Type B pancreatic cell (in vitro differentiated cells): ENCODE measurements at places on chromosomes 4 and X. TPM values are rescaled to one million over a fixed set of nuclear protein-coding genes. Genes with fewer than 3 reads are reported as not detected.

DNA sequence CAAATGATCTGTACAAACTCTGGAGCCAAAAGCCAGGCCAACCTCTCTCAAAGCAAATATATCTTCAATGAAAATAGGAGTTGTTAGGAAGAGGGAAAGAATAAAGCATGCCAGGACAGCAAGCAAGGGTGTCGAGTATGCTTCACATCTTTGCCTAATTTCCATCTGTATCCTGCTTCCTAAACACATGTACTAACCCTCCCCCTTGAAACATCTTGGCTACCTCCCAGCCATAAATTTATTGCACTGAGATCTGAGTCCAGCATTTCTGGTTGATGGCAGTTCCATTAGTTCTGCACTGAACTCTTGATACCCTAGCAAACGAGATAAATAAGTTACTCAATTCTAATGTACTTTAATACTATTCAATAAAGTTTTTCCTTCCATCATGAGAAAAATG is 430.5 kb upstream of the TRAM1L1 start:
- H3K27ac ChIP-seq, result no peak overlapping the region
- no peaks in the 10 kb centered on the region for H3K36me3 ChIP-seq
- H3K4me3 ChIP-seq, result no peak overlapping the region
- no peaks in the 10 kb centered on the region for H3K27me3 ChIP-seq

- H3K4me1 ChIP-seq, result no peaks in the 10 kb centered on the region
- no peaks in the 10 kb centered on the region for H3K27me3 ChIP-seq
- H3K36me3 ChIP-seq, result no peaks in the 10 kb centered on the region
- H3K4me3 ChIP-seq, result no peak overlapping the region
These were observed 43.9 kb upstream of the MTMR1 start for GRCh38 chrX:150649096-150649870.

RAB28 gene
- total RNA-seq, result 16.4 and 20.8 TPM in 2 replicates

TMEM165 gene
- 69.2 and 96.0 TPM in 2 replicates for total RNA-seq

GRCh38 chr4:11228530-11228929 is 200.2 kb downstream of the HS3ST1 start:
- no peak overlapping the region for H3K27ac ChIP-seq
- no peak overlapping the region for H3K4me3 ChIP-seq
- no peaks in the 10 kb centered on the region for H3K36me3 ChIP-seq
- peaks cover 19% of the 10 kb centered on the region for H3K27me3 ChIP-seq
- DNase-seq, result no peak

DNA sequence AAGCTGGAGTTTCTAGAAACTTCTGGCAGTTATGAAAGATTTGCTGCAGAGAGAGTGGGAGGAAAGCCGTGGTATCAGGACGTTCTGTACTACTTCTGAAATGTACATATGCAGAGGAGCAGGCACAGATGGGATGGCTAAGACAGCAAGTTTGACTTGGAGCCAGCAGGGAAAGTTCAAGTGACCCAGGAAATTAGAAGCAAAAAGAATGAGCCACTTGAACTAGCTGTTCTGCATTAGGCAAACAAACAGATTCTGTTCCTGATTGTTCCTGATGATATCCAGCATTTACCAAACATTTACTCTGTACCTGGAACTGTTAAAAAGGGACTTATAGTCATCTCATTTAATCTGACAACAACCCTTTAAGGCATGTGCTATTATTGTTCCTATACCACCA is 41.4 kb upstream of the CXCL13 start:
- H3K27ac ChIP-seq, result no peak overlapping the region
- no peak for DNase-seq
- no peak overlapping the region for H3K4me3 ChIP-seq
- no peaks in the 10 kb centered on the region for H3K27me3 ChIP-seq

DNA sequence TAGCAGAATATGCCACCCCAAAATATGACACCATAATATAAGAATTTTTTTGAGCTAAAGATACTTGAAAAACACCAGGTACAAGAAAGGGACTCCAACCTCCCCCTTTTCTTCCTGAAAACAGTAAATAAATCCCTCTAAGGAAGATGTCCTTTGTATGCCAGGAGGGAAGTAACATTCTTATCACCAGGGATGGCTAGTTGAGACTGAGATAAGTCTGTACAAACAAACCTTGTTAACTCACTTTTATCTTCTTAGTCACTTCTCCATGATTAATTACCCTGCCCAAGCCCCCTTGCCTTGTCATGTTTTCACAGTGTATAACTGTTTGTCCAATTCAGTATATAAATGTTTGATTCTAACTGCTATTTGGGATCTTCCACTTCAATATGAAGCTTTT is 888.0 kb downstream of the PCDH18 start:
- H3K27me3 ChIP-seq, result no peaks in the 10 kb centered on the region
- no peak overlapping the region for H3K27ac ChIP-seq
- DNase-seq, result no peak
- H3K36me3 ChIP-seq, result no peaks in the 10 kb centered on the region
- H3K4me3 ChIP-seq, result no peak overlapping the region

DNA sequence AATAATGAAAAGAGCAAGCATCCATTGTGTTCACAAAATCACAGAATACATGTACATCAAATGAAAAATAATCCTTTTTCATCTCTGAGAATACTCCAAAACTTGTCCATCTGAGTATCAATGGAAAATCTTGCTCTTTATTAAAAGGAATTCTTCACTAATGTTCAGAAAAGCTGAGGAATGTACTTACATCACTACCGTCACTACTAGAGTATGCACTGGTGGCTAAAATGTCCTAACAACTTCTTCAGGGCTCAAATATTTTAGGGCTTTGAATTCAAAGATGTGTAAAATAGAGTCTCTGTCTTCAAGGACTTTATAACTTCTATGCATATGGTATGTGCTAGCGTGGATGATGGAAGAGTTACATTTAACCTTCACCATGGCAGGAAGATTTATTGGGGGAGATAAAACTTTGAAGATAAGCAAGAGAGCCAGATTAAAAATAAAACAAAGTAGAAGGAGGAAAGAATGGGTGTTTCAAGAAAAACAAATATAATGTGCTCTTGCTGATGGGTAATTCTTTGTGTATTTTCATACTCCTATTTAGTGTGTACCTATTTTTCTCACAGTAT is 55.1 kb downstream of the DMD start:
- H3K36me3 ChIP-seq, result peaks cover 4% of the 10 kb centered on the region
- no peaks in the 10 kb centered on the region for H3K27me3 ChIP-seq
- DNase-seq, result no peak

DNA sequence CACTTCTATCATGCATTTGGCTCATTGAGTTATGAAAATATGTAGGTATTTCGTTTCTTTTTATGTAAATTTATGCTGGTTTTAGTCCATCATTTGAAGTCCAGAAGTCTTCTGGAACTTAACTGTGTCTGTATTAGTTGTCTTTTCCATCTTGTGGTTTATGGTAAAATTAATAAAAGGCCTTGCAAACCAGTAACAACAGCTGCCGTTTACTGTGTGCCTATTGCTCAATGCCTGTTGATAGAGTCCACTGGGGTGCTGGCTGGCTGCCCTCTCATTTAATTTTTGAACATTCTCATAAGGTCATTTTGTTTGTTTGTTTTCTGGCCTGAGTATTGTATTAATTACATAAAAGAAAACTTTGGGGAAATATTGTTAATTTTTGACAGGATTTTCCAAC is 98.0 kb downstream of the NAA11 start:
- no peaks in the 10 kb centered on the region for H3K36me3 ChIP-seq
- no peak for DNase-seq
- H3K27ac ChIP-seq, result no peak overlapping the region
- no peaks in the 10 kb centered on the region for H3K4me1 ChIP-seq
- H3K4me3 ChIP-seq, result no peak overlapping the region

DNA sequence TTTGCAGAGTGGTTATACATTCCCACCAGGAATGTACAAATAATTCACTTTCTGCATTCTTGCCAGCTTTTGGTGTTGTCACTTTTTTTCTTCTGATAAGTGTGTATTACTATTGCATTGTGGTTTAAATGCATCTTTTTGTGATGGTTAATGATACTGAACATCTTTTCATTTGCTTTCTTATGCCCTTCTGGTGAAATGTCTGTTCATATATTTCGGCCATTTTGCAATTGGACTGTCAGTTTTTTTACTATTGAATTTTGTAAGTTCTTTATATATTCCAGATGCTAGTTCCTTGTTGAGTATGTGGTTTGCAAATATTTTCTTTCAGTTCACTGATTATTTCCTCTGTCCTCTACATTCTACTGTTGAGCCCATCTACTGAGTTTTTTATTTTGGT is 19.4 kb upstream of the BMP2K start:
- DNase-seq, result no peak
- no peak overlapping the region for H3K4me3 ChIP-seq
- H3K27ac ChIP-seq, result no peak overlapping the region
- no peaks in the 10 kb centered on the region for H3K4me1 ChIP-seq
- H3K36me3 ChIP-seq, result no peaks in the 10 kb centered on the region

GRCh38 chr4:25658777-25659176 is 3.1 kb downstream of the SLC34A2 start:
- no peak for DNase-seq
- no peak overlapping the region for H3K4me3 ChIP-seq
- H3K4me1 ChIP-seq, result peaks cover 16% of the 10 kb centered on the region
- peaks cover 49% of the 10 kb centered on the region for H3K27me3 ChIP-seq
